ENCODE measurements at places on chromosomes 4 and X.

- DNase-seq, result no peak
Measured at GRCh38 chr4:80014531-80014930, 58.5 kb downstream of the ANTXR2 start.

- no peak for DNase-seq
Measured at GRCh38 chrX:153445106-153445855, 575 bp downstream of the TREX2 start.

- no peak for DNase-seq
Measured at GRCh38 chr4:19300213-19300612, 951.5 kb upstream of the SLIT2 start.

DNA sequence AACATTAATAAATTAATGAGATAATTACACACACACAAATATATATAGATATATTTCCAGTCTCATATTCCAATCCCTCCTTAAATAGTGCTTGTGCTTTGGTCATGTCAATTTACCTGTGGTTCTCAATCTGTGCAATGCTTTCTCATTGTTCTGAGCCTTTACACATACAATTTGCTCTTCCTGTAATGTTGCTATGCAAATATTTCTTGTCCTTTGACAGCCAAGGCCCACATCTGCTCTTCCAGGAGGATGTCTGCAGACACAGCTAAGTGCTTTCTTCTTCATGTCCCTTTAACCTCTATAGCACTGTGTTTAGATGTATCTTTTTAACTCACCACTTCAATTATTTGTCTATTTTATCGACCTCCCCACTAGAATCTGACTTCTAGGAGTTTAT, 67.3 kb upstream of the RAPGEF2 start:
- DNase-seq, result no peak

- DNase-seq, result no peak
Measured at GRCh38 chr4:154634058-154634457, 21.6 kb upstream of the FGG start.

DNA sequence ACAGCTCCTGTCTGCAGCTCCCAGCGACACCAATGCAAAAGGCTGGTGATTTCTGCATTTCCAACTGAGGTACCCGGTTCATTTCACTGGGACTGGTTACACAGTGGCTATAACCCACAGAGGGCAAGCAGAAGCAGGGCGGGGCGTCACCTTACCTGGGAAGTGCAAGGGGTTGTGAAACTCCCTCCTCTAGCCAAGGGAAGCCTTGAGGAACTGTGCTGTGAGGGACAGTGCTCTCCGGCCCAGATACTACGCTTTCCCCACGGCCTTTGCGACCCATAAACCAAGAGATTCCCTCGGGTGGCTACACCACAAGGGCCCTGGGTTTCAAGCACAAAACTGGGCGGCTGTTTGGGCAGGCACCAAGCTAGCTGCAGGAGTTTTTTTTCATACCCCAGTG, 218.9 kb downstream of the PPP3CA start:
- no peak for DNase-seq

DNA sequence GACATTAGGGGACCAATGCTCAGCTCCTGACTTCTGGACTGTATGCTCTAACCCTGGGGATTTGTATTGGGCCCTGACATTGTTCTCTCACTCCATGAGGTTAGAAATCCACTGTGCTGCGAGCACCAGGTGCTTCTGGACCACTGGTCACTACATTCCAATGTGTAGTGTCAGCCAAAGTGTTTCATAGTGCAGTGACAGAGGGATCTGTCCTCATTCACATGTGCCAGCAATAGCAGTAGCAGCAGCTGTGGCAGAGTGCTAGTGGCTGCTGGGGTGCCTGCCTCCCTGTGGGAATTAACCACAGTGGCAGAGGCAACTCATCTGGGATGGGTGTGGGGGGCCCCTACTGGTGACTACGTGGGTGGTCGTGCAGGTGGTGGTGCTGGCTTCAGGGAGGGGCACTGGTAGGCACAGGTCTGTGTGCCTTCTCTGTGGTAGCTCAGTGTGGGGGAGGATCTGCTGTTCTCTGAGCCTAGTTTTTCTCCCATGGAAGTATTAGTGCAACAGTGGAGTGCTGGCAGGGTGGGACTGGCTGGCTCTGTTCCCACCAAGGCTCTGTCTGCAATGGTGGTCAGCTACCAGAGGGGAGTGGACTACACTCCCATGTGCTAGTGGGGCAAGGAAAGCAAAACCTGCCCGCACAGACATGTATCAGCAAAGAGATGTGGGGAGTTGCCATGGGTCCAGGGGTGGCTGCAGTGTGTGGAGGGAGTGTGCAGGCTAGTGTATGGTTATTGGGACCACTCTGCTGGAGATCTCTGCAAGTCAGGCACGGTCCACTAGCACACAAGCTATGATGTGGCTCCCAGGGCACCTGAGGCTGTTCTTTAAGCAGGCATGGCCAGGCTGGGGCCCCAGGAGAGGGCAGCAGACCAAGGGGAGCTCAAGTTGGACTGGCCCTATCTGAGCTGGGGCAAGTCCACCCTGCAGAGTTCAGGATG, 78.5 kb downstream of the SCLT1 start:
- no peak for DNase-seq

GRCh38 chr4:101970547-101971155, 180.1 kb downstream of the BANK1 start:
- no peak for DNase-seq

DNA sequence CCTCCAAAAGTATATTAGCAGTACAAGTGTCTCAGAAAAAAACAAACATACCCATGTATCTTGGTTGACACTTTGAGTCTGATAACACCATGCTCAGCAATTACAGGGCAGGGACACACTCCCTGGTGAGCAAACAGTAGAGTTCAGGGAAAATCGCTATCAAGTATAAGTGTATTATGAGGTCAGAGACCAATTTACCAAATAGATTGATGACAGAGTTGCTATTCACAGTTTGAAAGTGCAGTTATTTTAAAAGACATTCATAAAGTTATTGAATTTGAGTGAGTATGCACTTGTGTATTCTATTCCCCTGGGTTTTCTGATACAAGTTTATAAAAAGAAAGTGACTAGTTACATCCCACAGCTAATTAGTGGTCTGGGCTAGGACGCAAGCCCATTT, 10.2 kb upstream of the LONRF3 start:
- no peak for DNase-seq

GRCh38 chr4:110641218-110641617, 18.3 kb upstream of the PITX2 start:
- no peak for DNase-seq

DNA sequence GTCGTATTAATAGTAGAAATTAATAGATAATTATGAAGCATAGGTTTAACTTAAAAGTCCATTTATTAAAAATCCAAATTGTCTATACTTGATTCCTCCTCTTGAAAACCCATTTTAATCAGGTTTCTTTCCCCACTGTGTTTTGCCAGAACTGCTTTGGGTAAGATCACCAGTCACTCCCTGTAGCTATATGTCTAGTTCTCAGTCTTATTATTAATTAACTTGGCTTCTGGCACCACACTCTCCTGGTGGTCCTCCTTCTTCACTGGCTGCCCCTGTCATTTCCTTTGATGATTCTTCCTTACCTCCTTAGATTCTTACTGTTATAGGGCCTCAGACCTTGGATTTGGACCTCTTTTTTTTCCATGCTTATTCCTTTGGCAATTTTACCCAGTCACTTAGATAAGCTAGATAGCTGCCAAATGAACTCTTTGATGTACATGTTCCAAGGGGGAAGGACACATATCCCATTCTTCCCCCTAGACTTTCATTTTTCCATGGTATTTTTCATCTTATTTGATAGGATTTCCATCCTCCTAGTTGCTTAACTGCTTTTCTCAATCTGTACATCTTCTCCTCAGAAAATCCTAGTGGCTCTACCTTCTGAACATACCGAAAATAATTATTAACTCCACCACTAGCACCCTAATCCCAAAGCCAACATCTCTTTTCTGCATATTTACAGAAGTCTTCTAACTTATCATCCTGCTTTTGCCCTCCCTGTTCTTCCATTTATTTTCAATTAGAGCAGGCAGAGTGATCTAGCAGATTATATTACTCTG, 24.5 kb downstream of the GIMD1 start:
- DNase-seq, result no peak

DNA sequence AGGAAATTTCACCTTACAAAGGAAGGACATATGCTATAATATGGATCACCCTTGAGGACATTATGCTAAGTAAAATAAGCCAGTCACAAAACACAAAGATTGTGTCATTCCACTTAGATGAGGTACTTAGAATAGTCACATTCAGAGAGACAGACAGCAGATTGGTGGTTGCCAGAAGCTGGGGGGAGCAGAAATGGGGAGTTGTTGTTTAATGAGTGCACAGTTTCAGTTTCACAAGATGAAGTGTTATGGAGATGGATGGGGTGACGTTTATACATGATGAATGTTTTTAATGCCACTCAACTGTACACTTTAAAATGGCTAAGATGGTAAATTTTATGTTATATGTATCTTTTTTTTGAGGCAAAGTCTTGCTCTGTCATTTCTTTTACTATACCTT, 14.8 kb upstream of the SPON2 start:
- no peak for DNase-seq

GRCh38 chr4:28378109-28378830, 1517.6 kb downstream of the STIM2 start:
- DNase-seq, result no peak

DNA sequence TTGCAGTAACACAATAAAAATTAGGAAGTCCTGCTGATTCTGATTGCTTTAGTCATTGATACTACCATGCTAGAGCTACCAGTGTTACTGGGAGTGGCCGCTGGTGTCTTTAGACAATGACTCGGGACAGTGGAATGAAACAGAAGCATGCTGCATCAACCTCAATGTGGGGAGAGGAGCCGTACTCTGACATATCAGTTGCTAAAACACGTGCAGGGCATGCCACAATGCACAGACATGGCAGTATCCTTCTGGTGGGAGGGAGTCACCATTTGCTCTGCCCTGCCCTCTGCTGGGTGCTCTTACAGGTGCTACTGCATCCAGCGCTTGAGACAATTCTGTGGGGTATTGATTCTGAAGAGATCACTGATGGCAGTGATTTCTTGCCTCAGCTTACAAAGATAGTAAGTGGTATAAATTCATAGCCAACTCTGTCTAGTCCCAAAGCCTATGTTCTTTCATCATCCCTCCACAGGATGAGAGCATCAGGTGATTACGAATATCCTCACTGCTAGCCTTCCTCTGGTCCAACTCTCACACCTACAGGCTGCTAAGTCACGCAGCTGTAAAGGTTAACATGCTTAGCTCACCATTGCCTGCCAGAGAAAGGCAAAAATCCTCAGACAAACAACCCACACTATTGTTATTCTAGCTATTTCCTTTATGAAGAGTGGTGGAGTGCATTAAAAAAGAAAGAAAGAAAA, 43.7 kb downstream of the NSG1 start:
- peak; percentile 63 for DNase-seq

- DNase-seq, result no peak
Measured at GRCh38 chrX:136292656-136293055, 8.1 kb upstream of the ADGRG4 start.

DNA sequence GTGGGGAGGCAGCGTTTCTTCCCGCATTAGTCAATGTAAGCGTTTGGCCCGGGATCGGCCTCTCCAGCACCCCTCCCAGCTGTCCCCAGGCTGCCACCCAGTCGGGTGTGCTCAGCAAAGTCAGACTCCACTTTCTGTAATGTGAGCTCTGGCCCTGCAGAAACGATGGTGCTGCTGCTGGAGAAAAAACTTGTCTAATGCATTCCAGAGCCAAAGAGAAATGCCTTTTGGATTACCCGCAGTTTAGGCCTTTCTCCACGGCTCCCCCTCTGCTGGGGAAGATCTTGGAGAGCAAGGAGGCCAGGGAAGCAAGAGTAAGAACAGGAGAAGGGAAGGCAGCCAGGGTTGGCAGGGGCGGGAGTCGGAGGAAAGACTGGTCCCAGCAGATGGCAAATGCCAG, 55.2 kb downstream of the ELF4 start:
- no peak for DNase-seq

DNA sequence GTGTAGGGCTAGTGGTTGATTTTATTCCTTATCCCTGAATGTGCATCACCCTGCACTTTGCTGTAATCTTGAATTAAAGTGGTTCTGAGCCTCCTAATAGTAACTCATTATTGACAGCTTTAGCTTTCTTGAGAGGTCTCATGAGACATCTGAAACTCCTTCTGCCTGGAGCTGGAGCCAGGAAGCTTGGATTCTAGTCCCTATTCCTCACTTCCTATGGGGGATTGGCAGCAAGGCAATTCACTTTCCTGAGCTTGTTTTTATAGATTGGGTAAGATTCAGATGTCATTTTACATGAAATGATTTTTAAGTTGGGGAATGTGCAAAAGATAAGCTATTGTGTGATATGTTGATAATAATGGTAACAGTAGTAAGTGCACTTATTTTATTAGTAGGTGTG, 17.1 kb upstream of the ETNPPL start:
- DNase-seq, result no peak

DNA sequence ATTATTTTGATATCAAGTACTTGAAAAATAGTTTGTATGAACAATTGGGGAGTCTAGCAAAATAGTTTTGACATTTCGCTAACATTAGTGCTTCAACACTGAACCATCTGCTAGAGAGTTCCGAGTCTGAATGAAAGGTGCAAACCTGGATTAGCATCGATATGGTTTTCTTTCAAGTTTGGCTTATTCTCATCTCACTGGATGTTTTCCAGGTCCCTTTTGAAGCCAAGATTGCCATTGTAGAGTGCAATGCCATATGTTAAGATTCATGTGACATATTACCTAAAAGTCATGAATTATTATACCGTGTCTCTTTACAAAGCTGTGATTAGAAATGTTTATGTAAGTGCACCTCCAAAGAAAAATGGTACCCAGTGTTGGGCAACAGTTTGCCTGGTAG, 36.8 kb upstream of the NAA11 start:
- no peak for DNase-seq

DNA sequence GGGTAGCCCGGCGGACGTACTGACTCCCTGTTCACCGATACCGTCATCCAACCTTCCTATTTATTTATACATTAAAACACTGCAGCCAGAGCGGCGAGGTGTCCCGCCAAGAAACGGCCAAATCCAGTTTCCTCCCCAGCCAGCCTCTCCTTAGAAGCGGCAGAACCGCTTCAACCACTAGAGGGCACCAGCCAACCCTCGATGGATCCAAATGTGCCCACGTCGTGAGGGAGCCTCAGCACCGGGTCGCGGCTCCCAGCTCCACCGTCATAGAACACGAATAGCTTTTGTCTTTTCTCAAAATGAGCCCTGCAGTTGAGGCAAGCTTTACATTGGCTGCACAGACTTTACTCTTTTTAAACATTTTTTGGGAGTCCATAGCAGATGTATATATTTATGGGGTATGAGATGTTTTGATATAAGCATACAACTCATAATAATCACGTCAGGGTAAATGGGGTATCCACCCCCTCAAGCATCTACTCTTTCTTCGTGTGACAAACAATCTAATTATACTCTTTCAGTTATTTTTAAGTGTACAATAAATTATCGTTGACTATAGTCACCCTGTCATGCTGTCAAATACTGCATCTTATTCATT, 13.0 kb upstream of the HELT start:
- peak; percentile 86 for DNase-seq

DNA sequence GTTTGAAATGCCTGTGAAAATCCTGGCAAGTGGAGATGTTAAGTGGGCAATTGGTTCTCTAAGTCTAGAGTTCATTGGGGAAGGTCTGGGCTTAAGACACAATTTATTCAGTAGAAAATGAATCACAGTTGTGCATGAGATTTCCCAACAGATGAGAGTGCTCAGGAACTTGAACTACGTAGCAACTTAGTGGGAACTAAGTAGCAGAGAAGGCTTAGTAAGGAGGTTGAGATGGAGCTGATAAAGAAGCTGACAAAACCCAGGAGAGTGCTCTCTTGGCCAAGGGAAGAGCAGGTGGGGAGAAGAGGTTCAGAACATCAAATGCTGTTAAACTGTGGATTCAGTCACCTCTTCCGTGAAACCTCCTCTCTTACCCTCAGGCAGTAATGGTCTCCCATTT, 33.0 kb downstream of the AFF1 start:
- no peak for DNase-seq
